Stimulated activated CD4-positive, alpha-beta T cell treated with anti-CD3 and anti-CD28 coated beads, Interleukin-12 subunit alpha, Interleukin-12 subunit beta, amount 100 ng/mL, for 24 hours (primary cell): ENCODE measurements at places on chromosomes 13 and 19.

- no peak for DNase-seq
Measured at GRCh38 chr13:108387156-108387555, 117.6 kb downstream of the TNFSF13B start.

GRCh38 chr13:49746111-49746510 is 46.4 kb downstream of the KPNA3 start:
- no peak for DNase-seq

DNA sequence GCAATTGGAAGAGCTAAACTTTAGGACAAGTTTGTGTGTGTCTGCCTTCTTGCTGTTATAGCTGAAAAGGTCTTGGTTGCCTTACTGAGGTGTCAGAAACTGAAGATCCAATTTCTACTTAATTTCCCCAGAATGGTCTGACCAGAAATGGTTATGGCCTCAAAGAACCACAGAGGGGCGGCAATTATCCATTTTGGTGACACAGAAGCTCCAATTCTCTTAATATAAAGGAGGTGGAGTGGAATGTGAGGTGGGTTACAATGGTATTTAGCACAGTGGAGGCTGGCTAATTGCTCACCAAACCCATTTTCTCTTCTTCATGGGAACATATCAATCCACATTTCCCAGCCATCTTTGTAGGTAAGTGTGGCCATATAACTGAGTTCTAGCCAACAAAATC is 1157.2 kb downstream of the OLFM4 start:
- no peak for DNase-seq

DNA sequence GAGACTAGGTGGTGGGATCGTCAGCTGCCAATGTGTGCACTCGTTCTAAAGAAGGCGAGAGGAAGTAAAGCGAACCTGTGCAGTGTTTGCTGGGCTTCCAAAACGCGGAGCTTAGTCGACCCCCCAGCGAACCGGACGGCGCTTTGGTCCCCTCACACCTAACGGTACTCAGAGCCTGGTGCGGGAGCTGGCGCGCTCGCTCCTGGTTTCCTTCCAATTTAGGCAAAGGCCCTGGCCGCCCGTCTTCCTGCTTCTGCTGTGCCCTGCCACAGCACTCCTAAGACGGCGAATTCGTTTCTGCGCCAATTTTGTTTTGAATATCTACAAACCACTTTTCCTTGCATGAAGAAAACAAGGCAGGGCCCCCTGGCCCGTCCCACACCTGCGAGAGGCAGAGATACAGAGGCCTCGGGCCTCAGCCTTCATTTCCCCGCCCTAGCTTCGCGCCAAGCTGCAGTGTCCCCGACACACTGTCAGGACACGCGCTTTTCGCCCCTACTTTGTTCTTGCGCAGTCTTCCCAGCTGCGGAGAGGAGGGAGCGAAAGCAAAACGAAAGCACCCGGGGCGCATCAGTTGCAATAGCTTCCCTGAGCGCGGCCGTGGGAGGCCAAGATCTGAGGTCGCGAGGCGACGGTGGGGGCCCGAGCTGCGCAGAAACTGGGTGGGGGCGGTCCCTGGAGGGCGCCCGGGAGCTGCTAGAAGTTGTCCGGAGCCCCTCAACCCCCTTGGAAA is 111.9 kb downstream of the KCNRG start:
- peak; percentile 45 for DNase-seq

- DNase-seq: no peak
Measured at GRCh38 chr13:26896986-26897668, 136.5 kb upstream of the GPR12 start.

DNA sequence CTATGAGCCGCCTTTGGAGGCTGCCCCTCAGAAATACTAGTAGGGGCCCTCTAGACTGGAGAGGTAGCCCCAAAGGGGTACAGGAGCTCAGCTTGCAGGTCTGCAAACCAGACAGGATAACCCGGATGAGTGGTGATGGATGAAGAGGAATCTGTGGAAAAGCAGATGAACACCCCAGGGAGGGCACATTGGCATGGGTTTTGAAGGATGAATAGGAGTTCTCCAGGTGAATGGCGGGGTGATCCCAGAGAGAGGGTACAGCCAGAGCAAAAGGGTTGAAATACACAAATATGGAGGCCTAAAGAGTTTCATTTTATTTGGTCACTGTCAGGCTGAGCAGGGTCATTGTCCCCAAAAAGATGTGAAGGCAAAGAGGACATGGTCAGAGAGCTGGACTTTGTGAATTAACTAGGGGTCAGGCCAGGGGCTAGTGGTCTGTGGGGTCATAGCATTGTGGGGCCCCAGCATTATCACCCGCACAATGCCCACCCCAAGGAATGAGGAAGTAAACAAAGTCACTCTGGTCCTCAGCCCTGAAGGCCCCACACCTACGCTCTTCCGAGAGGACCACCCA is 4.8 kb downstream of the NR2F6 start:
- DNase-seq: no peak

DNA sequence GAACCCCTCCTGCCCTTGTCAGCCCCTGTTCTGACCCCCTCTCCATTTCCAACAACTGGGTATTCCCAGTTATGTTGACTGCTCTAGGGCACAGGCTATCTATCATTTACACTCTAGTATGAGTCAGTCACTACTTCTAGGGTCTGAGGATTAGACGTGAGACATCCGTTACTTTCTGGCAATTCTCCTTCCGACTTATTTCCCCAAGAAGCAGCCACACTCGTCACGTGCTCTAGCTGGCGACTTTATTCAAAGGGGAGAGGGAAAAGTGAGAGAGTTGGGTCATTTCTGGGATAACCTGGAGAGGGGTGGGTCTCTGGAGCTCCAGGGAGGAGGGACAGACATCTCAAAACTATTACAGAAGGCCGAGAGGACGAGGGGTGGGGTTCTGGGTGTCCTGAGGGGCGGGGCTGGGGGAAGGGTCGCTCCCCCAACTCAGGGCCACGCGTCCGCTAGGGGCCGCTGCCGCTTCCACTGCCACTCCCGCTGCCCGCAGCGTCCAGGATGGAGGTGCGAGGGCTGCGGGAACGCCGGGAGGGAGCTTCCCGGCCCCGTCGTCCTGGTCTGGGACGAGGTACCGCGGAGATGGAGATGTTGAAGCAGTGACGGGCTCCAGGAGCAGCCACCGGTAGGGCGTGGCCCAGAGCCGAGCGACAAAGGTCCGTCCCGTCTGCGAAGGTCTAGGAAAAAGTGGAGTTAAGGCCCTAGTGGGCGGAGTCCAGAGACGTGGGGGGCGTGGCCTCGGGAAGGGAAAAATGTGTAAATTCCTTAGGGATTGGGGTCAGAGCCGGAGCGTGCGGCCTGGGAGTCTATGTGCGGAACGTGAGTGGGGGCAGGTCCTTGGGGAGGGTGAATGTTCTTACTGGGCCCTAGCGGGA is 8.9 kb downstream of the RTBDN start:
- no peak for DNase-seq

- no peak for DNase-seq
Measured at GRCh38 chr13:28533441-28534166, 38.7 kb upstream of the FLT1 start.

DNA sequence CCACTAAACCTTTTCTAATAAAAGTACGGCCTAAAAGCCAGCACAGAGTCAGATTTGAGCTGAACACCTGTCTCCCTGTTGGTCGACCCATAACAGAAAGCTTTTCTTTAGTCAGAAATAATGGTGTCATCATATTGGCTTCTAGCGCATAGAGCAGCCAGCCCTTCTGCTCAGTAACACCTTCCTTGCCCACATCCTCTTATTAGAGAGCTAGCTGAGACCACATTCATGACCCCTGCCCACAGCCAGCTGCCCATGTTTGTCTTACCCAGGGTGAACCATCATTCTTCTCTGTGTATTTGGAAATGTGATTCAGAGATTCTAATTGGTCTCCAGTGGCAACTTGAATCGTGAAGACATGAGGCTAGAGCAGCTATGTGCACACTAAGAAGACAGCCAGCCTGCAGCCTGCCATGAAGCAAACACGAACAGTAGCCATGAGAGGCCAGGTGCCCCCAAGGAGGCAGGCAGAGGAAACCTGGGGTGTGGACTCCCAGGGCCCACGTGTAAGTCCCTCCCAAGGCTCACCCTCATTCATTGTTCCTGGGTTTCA is 82.3 kb upstream of the PDCD5 start:
- no peak for DNase-seq

- no peak for DNase-seq
Measured at GRCh38 chr13:48448959-48449614, 36.2 kb upstream of the LPAR6 start.

DNA sequence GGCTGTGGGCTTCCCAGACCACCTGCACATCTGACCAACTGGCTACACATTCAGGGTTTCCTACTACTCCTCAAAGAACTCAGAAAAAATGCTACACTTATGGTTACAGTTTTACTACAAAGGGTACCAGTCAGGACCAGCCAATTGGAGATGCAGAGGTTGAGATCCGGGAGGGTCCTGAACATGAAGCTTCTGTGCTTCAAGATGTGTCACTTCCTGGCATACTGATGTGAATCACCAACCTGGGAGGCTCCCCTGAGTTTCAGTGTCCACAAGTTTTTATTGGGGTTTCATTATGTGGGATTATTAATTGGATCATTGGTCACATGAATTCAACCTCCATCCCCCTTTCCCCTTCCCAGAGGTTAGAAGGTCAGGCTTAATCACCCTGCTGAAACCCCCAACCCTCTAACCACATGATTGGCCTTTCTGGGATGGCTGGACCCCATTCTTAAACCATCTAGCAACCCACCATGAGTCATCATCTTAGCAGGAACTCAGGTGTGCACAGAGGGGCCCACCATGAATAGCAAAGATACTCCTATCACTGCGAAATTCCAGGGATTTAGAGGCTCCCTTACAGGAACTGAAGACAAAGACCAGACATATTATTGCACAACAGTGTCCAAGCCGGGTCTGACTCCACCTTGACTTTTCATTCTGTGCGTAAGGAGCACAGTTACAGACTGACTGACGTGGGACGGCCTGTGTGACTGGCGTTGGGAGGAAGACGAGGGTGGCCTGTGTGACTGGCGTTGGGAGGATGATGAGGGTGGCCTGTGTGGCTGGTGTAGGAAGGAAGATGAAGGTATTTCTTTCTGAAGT is 90.7 kb downstream of the ATP8A2 start:
- no peak for DNase-seq

DNA sequence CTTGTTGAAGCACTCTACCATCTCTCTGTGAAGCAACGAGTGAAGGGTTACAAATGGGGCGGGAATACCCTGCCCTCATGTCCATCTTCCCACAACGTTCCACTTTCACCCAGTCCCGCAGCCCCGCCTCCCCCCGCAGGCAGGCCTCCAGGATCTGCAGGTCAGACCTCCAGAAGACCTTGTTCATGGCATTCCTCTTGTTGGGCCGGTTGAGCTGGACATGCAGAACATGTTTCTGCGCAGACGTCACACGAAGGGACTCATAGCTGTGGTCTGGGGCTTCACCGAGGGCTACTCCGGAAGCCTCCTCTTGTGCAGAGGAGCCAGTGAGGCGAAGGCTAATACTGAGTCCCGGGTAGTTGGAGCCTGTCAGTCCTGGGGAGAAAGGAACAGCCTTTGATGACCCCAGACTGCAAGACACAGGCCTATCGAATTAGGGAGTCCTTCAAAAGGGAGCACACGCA is 420 bp downstream of the ECH1 start:
- no peak for DNase-seq

DNA sequence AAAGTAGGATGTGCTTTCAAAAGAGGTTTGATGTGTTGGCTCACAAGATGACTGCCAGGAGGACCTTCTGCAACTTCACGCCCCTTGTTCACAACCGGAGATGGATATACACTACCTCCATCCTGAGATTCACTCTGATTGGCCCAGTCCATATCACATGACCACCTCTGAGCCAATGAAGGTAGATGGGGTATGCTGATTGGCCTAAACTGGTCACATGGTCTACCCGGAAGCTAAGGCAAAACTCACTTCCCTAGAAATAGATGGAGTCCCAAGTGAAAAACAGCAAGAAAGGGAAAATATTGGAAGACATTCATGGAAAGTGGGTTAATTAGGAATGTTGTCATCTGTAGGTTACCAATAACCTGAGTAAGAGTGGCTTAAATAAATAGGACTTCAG is 119.7 kb upstream of the MRI1 start:
- no peak for DNase-seq

GRCh38 chr13:108983273-108983672 is 353.9 kb downstream of the MYO16 start:
- DNase-seq: no peak

GRCh38 chr13:61187471-61187870 is 228.2 kb downstream of the PCDH20 start:
- no peak for DNase-seq

DNA sequence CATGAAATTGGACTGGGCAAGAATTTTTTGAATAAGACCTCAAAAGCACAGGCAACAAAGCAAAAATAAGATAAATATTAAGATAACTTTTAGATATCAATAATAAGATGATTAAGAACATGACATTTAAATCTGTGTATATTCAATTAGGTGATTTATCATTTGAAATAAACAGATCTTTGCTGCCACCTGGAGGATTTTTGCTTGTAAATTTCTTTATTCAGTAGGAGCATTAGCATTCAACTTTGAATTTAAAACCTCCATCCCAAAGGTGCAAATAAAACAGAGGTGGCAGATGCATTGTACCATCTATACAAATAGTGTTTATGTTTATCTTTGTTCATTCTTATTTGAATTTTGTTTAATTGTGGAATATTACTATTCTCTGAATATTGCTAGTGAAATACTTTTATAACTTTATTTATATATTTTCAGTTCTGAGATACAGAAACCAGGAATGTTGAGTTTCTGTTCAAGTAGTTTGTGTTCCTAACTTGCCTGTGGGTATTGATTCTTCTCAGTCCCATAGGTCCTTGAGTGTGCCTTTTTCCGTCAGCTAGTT is 20.9 kb downstream of the COG6 start:
- DNase-seq: no peak

GRCh38 chr19:51450730-51451307 is 7.4 kb downstream of the SIGLEC8 start:
- peak; percentile 36 for DNase-seq

- DNase-seq: no peak
Measured at GRCh38 chr13:60427285-60427684, 30.3 kb downstream of the TDRD3 start.

- no peak for DNase-seq
Measured at GRCh38 chr19:1618157-1619093, 13.2 kb upstream of the UQCR11 start.
